ENCODE measurements at places on chromosomes 7 and 10.

DNA sequence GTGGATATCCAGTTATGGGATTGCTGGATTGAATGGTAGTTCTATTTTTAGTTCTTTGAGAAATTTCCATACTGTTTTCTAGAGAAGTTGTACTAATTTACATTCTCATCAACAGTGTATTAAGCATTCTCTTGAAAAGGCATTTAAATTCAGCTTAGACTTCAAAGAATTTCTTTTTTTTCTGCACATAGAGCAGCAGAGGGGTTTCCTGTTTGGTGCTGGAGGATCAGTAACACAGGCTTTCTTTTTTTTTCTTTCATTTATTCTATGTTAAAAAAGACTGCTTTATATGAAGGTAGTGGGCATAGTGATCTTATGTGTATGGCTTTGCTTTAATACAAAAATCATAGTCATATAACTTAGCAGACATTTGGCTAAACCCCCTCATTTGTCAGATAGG is 47.6 kb upstream of the TARP start:
- DNase-seq, result no peak

DNA sequence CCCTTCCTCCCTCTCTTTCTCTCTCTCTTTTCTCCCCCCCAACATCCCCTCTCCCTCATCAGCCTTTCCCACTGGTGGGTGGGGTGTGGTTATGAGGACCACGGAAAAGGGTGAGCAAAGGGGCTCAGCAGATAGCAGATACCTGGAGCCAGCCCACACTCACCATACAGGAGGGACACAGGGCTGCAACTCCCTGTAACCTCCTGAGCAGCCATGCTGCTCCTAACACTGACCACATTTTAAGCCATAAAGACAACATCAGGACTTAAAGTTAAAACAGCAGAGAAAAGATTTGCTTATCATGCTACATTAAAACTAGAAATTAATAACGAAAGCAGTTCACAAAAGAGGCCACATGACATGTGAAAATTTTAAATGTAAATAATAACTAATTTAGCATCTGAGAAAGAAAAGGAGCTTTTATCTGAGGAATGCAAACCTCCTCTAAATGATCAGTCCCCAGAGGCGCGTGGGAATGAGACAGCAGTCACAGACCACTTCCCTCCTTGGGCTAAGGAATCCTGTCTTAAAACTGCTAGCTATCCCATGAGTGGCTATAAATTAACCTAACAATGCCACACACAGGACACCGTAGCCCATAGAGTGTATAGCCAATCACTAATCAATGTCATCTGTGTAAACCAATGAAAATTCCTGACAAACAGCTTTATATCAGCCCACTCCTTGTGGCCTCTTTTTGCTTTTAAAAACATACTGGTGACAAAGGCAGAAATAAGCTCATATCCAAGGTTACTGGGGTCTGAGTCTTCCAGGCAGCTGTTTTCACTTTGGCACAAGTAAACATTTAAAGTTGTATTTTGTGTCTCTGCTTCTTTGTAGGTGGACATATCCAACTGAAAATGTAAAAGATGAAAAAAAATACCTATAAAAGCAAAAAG is 33.3 kb downstream of the PKD1L1 start:
- DNase-seq, result peak; percentile 70

DNA sequence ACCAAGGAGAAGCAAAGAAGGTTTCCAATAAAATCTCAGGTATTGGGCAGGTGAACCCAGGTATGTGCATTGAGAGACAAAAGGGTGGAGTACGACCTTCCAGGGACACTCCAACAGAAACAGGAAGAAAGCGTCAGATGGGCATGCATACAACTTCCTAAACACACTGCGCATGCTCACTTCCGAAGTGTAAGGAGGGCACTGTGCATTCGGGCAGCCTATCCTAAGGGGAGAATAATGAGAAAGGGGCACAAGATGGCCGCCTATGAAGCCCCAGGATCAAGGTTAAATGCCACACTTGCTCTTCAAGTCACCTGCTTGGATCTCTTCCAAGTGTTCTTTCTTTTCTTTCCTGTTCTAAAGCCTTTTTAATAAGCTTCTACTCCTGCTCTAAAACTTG is 39.4 kb upstream of the PRSS1 start:
- no peak for DNase-seq

- DNase-seq, result no peak
Observed at GRCh38 chr10:124319926-124320391, 98.8 kb downstream of the OAT start.

GRCh38 chr10:130339911-130340310 is 203.7 kb downstream of the GLRX3 start:
- DNase-seq, result no peak

DNA sequence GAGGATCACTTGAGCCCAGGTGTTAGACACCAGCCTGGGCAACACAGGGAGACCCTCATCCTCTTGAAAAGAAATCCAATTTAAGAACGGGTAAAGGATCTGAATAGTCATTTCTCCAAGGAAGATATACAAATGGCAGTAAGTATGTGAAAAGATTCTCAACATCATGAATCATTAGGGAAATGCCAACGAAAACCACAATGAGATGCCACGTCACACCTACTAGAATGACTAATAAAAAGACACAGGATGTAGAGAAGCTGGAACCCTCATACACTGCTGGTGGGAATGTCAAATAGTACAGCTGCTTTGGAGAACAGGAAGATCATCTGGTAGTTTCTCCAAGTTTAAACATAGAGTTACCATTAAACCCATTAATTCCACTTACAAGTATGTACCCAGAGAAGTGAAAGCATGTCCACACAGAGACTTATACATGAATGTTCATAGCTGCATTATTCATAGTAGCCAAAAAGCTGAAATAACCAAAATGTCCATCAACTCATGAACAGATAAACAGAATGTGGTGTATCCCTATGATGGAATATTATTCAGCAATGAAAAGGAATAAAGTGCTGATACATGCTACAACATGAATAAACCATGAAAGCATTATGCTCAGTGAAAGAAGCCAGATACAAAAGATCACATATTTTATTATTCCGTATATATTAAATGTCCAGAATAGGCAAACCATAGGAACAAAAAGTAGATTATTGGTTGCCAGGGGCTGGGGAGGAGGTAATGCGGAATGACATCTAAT is 13.1 kb upstream of the ZMIZ2 start:
- peak; percentile 98 for DNase-seq

DNA sequence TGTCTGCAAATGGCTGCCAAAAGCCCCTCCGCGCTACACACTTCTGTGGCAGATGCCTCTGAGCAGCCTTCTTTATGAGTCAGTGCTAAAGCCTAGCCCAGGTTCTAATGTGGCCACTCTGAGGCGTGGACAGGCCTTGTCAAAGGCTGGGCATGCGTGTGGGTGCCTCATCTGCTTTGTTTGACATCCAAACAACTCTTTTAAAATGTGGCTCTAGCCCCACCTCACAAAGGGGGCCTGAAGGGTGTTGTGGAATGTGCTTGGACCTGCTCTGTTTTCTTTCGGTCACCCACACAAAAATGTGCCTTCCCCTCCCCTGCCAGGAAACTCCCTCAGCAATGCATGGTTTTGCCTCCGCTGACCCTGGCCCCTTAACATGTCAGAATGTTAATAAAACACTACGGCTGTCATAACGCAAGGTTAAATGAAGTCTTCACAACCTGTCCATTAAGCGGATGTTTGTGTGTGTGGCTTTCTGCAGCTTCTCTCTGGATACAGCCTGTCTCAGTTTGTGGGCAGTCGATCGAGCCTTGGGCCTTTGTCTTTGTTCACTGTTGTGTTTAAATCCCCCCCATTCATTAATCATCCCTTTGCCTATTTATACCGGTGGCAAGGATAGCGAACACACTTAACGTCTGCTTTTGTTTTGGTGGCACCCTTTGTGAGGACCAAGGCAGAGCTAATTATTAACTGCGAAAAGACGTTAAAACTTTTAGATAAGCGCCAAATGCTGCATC is 718.9 kb downstream of the LRMDA start:
- DNase-seq, result peak; percentile 42

- DNase-seq, result no peak
Observed at GRCh38 chr7:73736885-73737284, 1.7 kb downstream of the ABHD11 start.

- no peak for DNase-seq
Observed at GRCh38 chr10:101780187-101780817, 2.9 kb downstream of the NPM3 start.

- DNase-seq, result peak; percentile 43
Observed at GRCh38 chr7:41586931-41587640, 115.8 kb downstream of the INHBA start.

DNA sequence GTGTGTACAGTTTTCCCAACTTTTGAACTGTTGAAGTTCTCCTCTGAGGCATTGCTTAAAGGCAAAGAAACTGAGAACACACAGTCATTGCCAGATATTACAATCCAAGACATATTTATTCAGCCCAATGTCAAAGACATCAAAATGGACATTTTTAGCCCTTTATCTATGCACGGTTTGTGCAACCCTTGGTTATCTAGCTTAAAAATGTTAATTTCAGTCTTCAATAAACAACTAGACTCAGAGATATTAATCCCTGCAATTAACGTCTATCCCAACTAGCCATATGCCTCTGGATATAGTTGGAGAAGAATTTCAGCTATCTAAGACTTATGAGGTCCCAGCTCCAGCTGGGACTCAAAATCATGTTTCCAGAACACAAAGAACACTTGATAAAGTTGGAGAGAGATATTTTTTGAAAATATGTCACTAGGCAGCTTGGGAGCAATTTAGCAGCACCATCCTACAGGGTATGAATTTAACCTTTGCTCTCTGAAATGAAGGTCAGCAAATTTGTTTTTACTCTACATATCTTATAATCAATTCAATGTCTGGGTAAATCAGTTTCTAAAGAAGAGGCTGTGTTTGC is 357.0 kb downstream of the RNLS start:
- no peak for DNase-seq

GRCh38 chr10:7478727-7479457 is 68.1 kb upstream of the SFMBT2 start:
- no peak for DNase-seq

GRCh38 chr10:78579995-78580394 is 488.8 kb upstream of the ZMIZ1 start:
- peak; percentile 24 for DNase-seq

DNA sequence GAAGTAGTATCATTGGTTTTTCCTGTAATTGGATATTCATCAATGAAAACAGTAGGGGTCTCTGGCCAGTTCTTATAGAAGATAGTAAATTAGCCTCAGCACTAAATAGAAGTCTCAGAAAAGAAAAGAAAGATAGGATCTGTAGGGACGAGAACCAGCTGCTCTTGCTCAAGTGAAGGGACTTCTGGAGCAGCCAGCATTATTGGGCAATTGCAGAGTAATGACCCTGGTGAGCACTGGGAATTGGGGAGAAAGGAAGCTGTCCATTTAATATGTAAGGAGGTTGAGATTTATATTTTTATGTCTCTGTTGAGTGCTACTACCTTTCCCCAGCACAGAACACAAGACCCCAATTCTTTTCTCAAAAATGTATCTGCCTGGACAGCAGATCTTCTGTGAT is 61.2 kb upstream of the WNT16 start:
- no peak for DNase-seq

- no peak for DNase-seq
Observed at GRCh38 chr10:78464856-78465267, 431.2 kb downstream of the RPS24 start.

DNA sequence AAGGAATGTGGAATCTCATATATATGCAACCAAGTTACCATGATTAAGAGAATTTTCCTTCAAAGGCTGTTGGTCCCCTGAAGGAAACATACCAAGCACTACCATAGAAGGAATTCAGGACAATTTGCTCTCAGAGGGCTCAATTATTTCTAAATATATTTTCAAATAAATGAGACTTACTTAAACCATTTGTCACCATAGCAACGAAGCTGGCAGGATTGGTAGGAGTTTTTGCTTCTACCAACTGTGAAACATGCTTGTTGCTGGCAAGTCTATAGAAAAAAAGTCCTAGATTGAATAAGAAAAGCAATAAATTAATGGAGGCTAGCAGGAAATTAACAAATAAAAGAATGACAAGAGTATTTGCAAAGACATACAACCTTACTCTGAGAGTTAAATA is 156.9 kb upstream of the NPSR1 start:
- DNase-seq, result no peak

GRCh38 chr10:97788552-97789442 is 17.0 kb upstream of the SFRP5 start:
- DNase-seq, result no peak

DNA sequence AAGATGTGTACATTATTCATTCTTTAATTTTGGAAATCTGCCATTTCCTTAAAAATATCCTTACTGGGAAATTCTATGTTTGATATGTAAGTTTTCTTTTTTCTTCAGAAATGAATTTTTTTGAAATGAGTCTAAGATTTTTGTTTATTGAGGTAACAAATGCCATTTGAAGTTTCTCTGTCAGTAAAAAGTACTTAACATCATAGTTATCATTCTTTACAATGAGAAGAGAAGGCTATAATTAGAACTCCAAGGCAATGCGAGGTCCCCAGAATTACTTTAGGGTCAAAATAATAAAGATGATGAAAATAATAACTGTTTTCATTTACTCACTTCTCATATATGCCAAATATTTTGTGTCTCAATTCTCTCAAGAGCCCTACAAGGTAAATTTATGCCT is 37.0 kb upstream of the RHOBTB1 start:
- peak; percentile 43 for DNase-seq

GRCh38 chr7:44650772-44651171 is 44.3 kb downstream of the OGDH start:
- DNase-seq, result no peak

DNA sequence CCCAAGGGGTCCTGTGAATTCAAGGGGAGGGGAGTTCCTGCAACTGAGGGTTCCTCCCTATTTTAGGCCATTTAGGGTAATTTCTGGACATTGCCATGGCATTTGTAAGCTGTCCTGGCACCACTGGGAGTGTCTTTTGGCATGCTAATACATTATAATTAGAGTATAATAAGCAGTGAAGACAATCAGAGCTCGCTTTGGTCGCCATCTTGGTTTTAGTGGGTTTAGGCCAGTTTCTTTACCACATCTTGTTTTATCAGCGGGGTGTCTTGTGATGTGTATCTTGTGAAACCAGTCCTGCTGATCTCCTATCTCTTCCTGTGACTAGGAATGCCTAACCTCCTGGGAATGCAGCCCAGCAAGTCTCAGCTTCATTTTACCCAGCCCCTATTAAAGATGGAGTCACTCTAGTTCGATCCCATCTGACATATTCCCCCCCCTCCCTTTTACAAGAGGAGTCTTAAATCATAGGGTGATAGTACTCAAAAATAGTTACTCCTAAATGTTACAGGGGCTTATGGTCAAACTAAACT is 43.2 kb downstream of the SVOPL start:
- DNase-seq, result no peak

DNA sequence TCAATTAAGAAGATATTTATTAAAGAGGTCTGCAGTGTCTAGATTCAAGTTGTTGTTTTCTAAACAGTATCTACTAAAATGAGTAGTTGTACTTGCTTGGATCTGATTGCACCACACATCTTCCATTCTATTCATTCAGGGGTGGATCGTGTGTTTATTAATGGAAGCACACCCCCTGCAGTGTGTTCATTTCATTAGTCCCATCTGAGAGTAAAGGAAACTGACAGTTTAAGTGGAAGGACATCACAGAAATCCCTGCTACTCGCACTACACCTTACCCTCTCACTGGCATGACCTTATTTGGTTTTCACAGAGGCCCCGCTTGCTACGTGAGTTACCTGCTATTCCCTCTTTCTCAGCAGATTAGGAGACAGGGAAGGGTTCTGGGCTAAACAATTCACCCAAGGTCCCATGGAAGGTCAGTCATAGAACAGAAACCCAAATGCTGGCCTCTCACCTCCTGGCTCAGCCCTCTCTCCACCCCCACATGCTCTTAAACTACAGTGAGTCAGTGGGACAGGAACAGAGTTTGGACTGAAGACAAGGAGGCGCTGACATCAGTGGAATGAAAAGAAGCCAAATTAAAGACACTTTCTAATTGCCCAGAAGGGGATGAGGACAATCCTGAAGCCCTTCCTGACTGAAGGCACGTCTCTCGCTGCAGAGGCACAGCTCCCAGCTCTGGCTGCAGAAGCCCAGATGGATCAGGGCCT is 369.2 kb upstream of the NRP1 start:
- DNase-seq, result peak; percentile 56

Measured in fibroblast of skin of abdomen (primary cell).